ENCODE measurements at places on chromosomes 2 and 18.

- no peak for DNase-seq
These were observed 971.0 kb upstream of the CDH2 start for GRCh38 chr18:29147944-29148343.

DNA sequence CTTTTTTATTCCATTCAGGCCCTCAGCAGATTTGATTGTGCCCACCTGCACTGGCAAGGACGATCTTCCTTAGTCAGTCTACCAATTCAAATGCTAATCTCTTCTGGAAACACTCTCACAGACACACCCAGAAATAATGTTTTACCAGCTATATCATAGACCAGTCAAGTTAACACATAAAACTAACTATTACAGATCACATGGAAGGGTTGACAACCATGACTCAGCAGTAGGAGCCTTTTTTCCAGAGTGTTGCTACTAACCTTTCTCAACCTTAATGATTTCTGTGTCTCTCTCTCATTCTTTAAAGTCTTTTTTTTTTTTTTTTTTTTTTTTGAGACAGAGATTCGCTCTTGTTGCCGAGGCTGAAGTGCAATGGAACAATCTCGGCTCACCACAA lies 143.5 kb upstream of the MSH6 start:
- no peak for DNase-seq

- no peak for DNase-seq
These were observed 88.0 kb upstream of the TTC39C start for GRCh38 chr18:23926571-23926970.

DNA sequence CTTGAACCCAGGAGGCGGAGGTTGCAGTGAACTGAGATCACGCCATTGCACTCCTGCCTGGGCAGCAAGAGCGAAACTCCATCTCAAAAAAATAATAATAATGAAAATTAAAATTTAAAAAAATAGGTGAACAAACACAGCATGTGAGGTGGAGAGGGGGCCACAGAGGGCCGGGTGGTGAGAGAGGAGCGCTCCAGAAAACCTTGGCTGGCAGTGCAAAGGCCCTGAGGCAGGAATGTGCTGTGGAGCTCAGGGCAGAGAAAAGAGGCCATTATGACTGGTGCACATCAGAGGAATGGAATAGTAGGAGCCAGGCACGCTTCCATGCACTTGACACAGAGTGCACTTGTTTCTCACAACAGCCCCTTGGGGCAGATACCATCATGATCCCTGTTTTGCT lies 21.6 kb upstream of the SCLY start:
- DNase-seq: no peak

GRCh38 chr2:236165842-236166795 lies 2.1 kb downstream of the GBX2 start:
- no peak for DNase-seq

DNA sequence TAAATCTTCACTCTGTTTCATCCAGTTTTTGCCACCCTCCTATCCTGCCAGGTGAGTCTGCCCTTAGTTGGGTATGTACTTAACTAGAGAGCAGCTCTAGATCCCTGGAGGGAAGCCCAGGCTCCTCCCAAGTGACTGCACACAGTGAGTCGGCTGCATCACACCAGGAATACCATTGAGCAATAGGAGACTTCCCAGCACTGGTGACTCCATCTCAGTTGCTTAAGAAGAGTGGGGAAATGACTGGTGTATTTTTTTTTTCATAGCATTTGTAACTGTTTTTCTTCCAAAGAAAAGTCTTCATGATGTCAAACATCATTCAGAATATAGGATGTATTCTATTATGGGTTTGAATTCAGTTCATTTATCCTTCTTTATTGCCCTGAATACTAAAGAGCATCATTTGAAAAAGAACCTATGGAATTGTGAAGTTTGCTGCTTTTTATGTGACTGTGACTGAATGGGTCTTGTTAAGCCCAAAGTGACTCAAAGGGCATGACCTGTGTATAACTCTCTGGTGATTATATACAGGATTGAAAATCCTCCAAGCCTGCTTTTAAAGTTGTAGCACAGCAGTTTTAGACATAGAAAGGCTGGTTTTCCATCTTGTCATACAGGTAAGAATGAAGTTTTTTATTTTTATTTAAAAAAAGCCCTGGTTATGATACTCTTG lies 84.3 kb downstream of the MAP3K20 start:
- no peak for DNase-seq

GRCh38 chr2:124542932-124543640 lies 518.0 kb downstream of the CNTNAP5 start:
- DNase-seq: no peak

- DNase-seq: no peak
These were observed 134.8 kb downstream of the TCF4 start for GRCh38 chr18:55453186-55453585.

GRCh38 chr2:217076657-217077232 lies 216.9 kb upstream of the TNP1 start:
- no peak for DNase-seq

GRCh38 chr2:111975819-111976218 lies 77.4 kb downstream of the MERTK start:
- no peak for DNase-seq

DNA sequence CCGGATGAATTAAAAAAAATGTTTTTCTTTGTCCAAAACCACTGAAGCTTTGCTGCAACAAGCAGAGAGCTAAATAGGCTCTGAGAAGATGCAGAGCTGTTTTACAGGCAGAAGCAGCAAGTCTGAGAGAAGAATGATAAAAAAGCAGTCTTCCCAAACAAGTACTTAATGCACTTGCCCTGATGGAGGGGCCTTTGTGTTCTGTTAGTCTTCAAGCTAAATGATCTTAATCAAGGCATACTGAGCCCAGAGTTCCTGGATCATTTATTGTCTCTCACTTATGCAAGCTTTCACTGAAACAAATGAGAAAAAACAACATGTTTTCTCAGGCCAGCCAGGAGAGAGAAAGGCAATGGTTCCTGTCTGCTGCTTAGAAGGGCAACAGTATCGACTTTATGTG lies 152.5 kb downstream of the CLIP4 start:
- DNase-seq: no peak

GRCh38 chr18:77101410-77102258 lies 30.9 kb downstream of the MBP start:
- DNase-seq: peak; percentile 58

DNA sequence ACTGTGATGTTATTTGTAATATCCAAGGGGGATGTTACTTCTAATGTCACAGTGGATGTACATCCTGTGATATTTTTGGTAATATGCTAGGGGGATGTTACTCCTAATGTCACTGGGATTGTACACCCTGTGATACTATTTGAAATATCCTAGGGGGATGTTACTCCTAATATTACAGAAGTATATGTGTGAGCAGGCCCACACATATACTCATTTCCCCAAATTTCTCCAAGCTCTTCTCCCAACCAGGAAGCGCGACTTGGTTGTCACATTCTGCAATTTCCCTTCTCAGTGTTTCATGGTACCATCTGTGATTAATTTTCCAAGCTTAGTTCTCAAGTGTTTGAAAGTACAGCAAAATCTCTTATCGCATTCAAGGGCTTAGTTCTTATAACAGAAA lies 29.5 kb upstream of the CHN1 start:
- DNase-seq: no peak

GRCh38 chr2:23429036-23429435 lies 44.1 kb downstream of the KLHL29 start:
- DNase-seq: no peak

DNA sequence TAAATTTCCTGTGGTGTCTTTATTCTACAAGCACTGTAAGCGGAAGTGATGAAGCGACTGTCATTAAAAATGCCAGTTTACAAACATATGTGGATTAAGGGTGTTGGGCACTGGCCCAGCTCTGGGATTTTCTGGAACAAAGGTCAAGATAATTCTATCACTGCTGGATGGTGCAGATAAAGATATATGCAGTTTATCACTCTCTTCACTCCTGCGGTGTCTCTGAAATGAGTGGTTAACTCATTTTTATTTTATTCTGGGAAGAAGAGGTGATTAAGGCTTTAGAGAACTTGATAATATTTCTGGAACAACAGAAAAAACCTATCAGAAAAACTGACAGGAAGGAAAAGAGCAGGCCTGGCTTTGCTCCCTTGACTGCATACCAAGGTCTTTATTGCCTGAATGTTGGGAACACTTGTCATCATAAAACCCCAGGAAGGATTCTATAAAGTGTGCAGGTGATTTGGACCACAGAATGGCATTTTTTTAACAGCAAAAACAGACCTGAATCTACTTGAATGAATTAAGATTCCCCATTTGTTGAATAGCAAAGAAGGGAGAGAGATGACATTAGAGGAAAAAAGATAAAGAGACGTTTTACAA lies 32.4 kb downstream of the ABCB11 start:
- no peak for DNase-seq

- no peak for DNase-seq
These were observed 1000.4 kb upstream of the ACVR2A start for GRCh38 chr2:146844226-146844990.

GRCh38 chr18:76981396-76981968 lies 151.1 kb downstream of the MBP start:
- DNase-seq: no peak

GRCh38 chr2:45570671-45571334 lies 40.3 kb downstream of the SRBD1 start:
- DNase-seq: no peak

DNA sequence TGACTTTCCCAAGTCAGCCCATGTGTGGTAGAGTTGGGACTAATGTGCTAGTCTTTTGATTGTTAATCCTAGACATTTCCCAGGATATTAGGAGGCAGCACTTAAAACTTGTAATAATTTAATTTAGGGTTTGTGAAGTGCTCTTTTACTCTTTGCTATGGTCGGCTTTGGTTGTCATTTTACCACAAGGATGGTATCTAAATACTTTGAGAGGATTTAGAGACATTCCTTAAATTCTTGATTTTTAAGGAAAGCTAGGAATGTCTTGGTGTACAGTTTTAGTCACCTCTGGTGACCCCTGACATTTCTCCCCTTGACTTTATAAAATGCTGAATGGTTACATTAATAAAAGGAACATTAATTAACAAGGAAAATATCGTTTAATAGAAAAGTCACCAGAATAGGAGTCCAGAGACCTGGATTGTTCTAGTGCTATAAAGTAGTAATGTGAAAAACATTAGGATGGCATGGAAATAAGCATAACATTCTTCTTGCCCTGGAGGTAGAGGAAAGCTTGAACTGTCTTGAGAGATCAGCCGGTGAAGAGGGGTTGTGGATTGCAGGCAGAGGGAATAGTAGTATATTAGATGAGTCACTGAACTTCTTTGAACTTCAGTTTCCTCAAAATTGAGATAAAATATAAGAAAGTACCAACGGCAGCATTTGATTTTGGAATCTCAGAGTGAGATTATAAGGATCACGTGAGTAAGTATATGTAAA lies 209.2 kb downstream of the MCFD2 start:
- no peak for DNase-seq

DNA sequence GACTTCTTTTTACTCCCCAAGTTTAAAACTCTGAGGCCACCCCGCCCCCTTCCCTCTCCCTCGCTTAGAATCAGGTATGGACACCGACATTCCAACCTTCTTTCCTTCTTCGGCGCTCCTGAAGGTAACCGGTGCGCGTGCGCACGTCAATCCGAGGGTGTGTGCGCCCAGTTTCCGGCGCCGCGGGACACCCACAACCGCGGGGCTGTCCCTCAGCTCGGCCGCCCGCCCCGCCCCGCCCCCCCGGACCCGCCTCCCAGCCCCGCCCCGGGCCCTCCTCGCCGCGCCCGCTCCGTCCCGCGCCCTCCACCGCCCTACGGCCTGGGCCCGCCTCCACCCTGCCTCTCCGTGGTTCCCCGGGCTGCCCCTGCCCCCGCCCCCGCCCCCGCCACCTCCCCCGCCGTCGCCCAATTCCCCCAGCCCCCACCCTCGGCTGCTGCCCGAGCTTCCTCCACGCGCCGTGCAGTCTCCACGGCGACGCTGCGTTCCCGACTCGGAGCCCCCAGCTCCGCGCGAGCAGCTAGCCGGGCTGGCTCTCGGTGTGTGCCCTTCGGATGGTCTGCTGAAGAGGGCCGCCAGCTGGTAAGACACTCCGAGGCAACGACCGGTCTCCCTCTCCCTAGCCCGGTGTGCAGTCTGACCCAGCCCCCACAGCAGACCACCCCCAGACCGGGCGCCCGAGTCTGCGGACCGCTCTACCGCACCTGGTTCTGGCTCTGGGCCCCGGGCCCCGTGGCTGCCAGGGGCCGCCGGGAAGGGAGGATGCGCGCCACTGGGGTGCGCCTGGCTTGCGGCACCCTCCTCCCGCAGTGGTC lies 635 bp downstream of the ERICH2 start:
- DNase-seq: peak; percentile 63

- DNase-seq: peak; percentile 16
These were observed 2.2 kb downstream of the INO80D start for GRCh38 chr2:206083602-206084438.

- no peak for DNase-seq
These were observed 35.3 kb upstream of the CAB39 start for GRCh38 chr2:230677201-230677946.

- no peak for DNase-seq
These were observed 274.8 kb upstream of the NCKAP5 start for GRCh38 chr2:133843091-133843490.

GRCh38 chr18:12939162-12939561 lies 8.6 kb upstream of the SEH1L start:
- DNase-seq: no peak

DNA sequence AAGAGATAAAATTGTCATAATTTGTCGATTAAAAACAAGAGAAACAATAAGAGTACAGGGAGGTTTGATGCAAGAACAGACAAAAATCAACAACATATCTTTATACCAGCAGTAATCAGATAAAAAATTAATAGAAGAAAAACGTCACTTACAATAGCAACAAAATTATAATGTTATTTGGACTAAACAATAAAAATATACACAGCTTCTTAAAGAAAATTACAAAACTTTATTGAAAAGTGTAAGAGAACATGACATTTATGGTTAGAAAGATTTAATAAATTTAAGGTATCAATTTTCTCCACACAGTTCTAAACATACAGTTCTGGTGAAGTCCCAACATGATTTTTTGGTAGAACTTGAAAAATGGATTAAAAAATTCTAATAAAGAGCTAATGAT lies 12.8 kb downstream of the RNF138 start:
- DNase-seq: no peak

GRCh38 chr18:72833471-72833870 lies 34.3 kb downstream of the NETO1 start:
- no peak for DNase-seq

GRCh38 chr2:215461836-215462532 lies 26.1 kb upstream of the FN1 start:
- no peak for DNase-seq

- DNase-seq: no peak
These were observed 57.4 kb upstream of the LAPTM4A start for GRCh38 chr2:20108655-20109396.

DNA sequence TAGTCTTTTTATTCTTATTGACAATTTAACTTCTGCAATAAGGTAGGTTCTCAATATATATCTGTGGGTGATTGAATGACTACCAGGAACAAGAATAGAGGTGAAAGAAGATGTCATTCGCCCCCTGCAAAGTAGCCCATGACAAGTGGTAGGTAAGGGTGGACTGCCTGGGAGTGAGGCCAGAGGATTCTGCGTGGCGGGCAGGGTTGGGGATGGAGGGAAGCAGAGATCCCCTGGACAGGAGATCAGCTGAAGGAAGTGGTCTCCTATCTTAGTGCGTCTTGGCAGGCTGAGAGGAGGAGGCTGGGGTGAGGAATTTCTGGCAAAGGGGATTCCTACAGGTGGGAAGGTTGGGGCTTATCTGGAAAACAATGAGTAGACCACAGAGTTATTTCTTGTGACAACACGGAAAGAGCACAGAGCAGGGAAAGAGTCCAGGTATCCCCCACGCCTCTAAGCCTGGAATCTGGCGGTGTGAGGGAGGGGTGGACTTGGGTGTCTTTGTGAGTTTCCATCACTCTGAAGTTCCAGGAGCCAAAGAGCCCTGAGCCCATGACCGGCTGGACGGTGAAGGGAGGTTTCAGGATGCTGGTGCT lies 21.5 kb upstream of the MYCN start:
- DNase-seq: no peak

GRCh38 chr2:48145845-48146452 lies 239.7 kb upstream of the FBXO11 start:
- no peak for DNase-seq

Measured in stimulated activated CD4-positive, alpha-beta T cell treated with anti-CD3 and anti-CD28 coated beads, Interleukin-12 subunit alpha, Interleukin-12 subunit beta, amount 100 ng/mL, for 4 hours (primary cell).